Mesendoderm (in vitro differentiated cells): ENCODE measurements at places on chromosomes 1 and 21.

- no peak for DNase-seq
These were observed 452.1 kb downstream of the TTLL7 start for GRCh38 chr1:83546874-83547273.

DNA sequence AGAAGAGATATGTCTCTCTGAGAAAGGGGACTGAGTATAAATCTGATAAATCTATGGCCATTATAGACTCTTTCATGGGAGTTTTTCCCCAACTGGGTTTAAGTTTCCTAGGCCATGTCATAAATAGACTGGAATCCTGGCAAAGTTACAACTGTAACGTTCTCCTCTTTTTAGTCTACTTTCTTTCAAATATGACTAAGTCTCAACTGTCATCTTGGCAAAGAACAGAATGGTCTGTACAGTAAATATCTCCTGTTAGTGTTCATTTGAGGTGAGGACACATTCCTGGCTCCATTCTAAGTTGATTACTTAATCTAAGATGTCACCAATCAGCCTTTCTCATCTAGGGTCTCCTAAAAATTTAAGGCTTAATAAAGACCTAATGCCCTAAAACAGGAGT lies 300.5 kb downstream of the BRINP2 start:
- no peak for DNase-seq

DNA sequence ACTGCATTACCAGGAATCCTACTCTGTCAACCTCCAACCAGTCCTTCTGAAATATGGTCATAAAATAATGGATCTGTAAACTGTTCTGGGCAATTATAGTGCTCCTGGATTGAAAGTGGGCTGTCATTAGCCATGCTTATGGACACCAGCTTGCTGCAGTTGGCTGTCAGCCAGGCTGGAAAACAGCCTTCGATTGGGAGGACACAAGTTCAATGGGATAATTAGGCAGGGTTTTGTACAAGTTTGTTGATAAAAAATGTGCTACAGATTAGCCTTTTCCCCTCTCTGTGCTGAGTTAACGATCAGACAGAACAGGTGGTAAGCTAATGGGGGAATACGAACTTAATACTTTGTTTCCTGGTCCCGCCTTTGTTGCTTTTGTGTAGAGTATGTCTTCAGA lies 413.9 kb downstream of the DUSP10 start:
- DNase-seq, result no peak

DNA sequence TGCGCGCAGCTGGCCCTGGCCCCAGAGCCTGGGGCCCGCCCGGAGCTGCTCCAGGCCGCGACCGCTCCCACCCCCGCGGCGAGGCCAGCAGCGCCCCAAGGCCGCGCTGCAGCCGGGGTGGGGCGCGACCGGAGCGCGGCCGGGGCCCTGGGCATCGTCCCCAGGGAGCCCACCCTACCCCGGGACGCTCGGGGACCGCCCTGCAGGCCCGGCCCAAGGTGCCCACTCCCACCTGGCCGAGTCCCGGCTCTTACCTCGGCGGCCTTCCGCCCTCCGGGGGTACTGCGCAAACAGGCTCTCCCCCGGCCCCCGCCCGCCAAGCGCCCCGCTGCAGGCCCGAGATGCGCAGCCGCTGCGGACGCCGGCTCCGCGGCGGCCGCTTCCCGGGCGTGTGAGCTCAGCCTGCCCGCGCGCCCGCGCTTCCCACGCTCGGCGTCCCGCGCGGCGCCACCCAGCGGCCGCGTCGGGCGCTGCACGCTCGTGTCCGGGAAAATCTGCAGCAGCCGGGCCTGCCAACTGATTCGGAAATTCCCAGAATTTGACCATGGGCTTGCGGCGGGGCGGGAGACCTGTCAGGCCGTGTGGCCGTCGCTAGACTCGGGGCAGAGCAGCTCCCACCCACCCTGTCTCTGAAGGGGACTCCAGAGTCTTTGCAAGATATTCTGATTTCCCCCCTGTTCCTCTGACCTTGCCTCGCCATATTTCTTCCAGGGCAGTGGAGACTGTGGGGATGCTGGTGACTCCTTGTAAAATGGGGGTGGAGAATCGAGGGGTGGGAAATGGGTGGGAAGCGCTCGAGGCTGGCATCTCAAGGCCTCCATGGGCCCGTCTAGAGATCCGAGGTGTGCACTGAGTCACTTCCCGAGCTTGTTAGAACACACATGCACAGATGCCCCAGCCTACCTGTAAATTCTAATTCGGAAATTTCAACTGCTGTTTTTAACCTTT lies 41.9 kb downstream of the CD34 start:
- peak; percentile 75 for DNase-seq

GRCh38 chr1:58782178-58783089 lies 1.4 kb downstream of the JUN start:
- DNase-seq, result peak; percentile 61

- DNase-seq, result no peak
These were observed 157.2 kb downstream of the PRDM16 start for GRCh38 chr1:3226191-3226590.

GRCh38 chr1:229025576-229025975 lies 245.3 kb upstream of the RAB4A start:
- DNase-seq, result no peak

GRCh38 chr1:38178216-38178615 lies 131.6 kb upstream of the POU3F1 start:
- no peak for DNase-seq

GRCh38 chr1:84347932-84348555 lies 46.5 kb downstream of the SAMD13 start:
- no peak for DNase-seq

- no peak for DNase-seq
These were observed 20.5 kb downstream of the PRKACB start for GRCh38 chr1:84164567-84165021.

- DNase-seq, result peak; percentile 42
These were observed 335.0 kb upstream of the GREM2 start for GRCh38 chr1:240946926-240947325.

- no peak for DNase-seq
These were observed 6.0 kb downstream of the CDK18 start for GRCh38 chr1:205510308-205510950.

DNA sequence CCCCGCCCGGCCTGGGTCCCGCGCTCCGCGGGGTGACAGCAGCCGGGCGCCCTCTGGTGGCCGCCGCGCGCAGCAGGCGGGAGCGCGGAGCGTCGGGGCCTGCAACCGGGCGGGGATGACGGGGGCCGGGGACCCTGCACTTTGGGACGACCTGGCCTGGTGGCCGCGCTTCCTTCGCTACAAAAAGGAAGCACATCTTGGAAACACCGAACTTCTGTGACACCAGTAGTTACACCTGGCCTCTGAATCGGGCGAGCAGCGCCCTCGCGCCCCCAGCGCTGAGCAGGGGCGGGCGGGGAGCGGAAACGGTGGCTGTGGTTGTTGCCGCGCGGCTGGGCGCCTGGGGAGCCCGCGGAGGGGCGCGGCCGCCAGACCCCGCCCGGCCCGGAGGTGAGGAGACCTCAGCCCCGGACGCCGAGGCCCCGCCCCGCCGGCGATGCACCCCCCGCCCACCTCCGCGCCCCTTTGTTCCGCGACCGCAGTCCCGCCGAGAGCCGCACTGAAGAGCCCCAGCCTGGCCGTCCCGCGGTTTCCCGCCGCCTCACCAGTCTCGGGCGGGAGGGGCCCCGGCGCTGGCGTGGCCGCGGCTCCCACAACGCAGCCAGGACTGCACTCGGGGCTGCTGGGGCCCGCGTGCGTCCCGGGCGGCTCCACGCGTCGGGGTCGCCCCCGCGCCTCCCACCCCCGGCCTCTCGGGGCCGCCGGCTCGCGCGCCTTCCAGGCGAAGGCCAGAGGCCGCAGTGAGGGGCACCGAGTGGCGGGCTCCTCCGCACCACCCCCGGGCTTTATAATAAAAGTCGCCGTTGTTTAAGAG lies 59.3 kb downstream of the H3-3A start:
- peak; percentile 87 for DNase-seq
